ENCODE measurements at places on chromosomes 3 and 15.

- no peak overlapping the region for H3K4me3 ChIP-seq
Observed at GRCh38 chr3:114104414-114104813, 47.9 kb downstream of the QTRT2 start.

DNA sequence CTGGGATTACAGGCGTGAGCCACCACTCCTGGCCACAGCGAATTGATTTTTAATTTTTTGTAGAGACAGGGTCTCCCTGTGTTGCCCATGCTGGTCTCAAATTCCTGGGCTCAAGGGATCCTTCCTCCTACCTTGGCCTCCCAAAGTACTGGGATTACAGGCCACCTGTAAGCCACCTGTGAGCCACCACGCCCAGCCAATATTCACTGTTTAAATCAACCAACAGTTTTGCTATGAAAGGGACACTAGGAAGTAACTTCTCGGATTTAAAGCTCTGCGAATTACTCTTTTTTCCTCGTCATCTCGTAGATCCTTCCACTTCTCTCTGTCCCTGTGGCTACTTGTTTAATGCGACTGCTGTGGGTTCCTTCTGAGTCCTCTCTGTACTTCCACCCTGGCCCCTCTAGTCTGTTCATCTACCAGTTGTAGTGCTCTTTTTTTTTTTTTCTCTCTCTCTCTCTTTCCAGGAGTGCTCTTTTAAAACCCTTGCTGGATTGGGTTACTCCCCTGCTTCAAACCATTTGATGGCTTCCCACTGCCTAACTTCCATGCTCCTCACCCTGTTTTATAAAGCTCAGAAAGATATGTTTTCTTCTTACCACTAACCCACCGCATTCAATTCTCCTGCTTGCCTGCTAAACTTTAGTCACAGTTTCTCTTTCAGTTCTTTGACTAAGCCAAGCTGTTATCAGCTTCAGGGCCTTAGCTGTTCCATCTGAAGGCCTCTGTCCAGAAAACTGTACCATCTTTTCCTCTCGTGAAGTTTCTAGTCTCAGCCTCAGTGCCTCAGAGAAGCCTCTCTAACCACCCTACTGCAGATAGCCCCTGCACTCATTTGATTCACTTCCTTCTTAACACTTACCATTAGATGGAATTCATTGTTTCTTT, 12.4 kb downstream of the RTF1 start:
- H3K36me3 ChIP-seq = peaks cover 13% of the 10 kb centered on the region
- DNase-seq = peak; percentile 44
- no peaks in the 10 kb centered on the region for H3K27me3 ChIP-seq

- no peaks in the 10 kb centered on the region for H3K27me3 ChIP-seq
- no peak overlapping the region for H3K27ac ChIP-seq
- no peaks in the 10 kb centered on the region for H3K4me1 ChIP-seq
- no peak overlapping the region for H3K4me3 ChIP-seq
Observed at GRCh38 chr3:136772709-136773108, 20.5 kb upstream of the STAG1 start.

- no peak for DNase-seq
- no peak overlapping the region for H3K27ac ChIP-seq
- H3K36me3 ChIP-seq = no peaks in the 10 kb centered on the region
Observed at GRCh38 chr15:77905301-77905920, 172.1 kb downstream of the TBC1D2B start.

- peak overlapping the region; percentile 60 for H3K27ac ChIP-seq
- peaks cover 58% of the 10 kb centered on the region for H3K36me3 ChIP-seq
- no peak for DNase-seq
- H3K4me1 ChIP-seq = peaks cover 30% of the 10 kb centered on the region
- H3K4me3 ChIP-seq = no peak overlapping the region
Observed at GRCh38 chr3:39404943-39405686, 1.4 kb upstream of the RPSA start.

- peak; percentile 43 for DNase-seq
- no peaks in the 10 kb centered on the region for H3K27me3 ChIP-seq
- H3K27ac ChIP-seq = peak overlapping the region; percentile 87
- peaks cover 77% of the 10 kb centered on the region for H3K4me1 ChIP-seq
Observed at GRCh38 chr3:10194328-10195071, 29.8 kb downstream of the IRAK2 start.

DNA sequence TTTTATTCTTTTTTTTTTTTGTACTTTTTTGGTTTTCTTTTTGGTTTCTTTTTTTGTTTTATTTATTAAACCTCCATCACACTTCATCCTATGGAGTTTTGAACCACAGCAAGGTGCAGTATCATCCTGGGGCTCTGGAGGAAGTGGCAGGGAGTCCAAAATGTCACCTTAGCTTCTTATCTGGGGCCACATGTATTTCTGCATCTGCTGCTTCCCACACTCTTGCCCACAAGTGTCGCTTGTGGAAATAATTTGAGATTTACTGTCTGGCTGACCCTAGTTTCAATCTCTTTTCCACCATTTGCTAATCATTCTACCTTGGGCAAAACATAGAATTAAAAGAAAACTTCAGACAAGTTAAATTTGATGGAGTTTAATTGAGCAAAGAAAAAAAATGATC, 6.4 kb downstream of the OPA1 start:
- DNase-seq = no peak
- no peaks in the 10 kb centered on the region for H3K27me3 ChIP-seq
- H3K4me3 ChIP-seq = no peak overlapping the region
- H3K4me1 ChIP-seq = peaks cover 36% of the 10 kb centered on the region

GRCh38 chr3:148318240-148318639, 379.5 kb upstream of the AGTR1 start:
- peaks cover 3% of the 10 kb centered on the region for H3K4me1 ChIP-seq
- no peak overlapping the region for H3K4me3 ChIP-seq
- H3K36me3 ChIP-seq = no peaks in the 10 kb centered on the region

- H3K36me3 ChIP-seq = no peaks in the 10 kb centered on the region
- no peak for DNase-seq
- H3K27ac ChIP-seq = peak overlapping the region; percentile 13
- H3K4me1 ChIP-seq = peaks cover 17% of the 10 kb centered on the region
Observed at GRCh38 chr15:90336705-90337141, 15.4 kb upstream of the ZNF774 start.

- H3K4me1 ChIP-seq = peaks cover 10% of the 10 kb centered on the region
- peaks cover 12% of the 10 kb centered on the region for H3K36me3 ChIP-seq
- no peak overlapping the region for H3K27ac ChIP-seq
- DNase-seq = no peak
- no peaks in the 10 kb centered on the region for H3K27me3 ChIP-seq
- H3K4me3 ChIP-seq = no peak overlapping the region
Observed at GRCh38 chr3:11335056-11335608, 62.9 kb downstream of the ATG7 start.

DNA sequence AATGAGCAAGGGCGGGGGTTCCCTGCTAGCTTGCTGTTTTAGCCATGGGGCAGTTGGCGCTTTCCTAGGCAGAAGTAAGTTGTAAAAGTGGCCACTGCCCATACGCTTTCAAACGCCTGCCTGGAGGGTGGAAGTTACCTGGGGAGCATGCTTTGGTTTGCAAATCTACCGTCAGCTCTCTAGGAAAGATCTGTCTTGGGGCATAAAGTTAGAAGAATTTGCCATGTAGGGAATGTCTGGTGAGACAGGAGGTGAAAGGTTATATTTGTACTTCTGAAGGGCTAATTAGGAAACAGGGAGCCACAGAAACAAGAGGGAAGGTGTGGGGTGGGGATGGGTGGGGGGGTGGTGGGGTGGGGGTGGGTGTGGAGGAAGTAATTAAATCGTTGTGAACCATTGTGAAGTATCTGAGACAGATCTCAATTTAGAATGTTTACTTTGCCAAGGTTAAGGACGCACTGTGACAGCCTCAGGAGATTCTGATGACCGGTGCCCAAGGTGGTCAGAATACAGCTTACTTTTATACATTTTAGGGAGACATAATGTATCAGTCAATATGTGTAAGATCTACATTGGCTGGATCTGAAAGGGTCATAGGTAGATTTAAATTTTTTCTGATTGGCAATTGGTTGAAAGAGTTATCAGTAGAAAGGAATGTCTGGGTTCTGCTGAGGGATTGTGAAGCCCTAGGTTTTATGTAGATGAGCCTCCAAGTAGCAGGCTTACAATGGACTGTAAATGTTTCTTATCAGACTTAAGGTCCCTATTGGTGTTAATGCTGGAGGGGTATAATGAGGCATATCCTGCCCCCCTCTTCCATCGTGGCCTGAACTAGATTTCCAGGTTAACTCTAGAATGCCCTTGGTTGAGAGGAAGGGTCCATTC, 62.0 kb upstream of the GCNT3 start:
- H3K27ac ChIP-seq = no peak overlapping the region
- no peak overlapping the region for H3K4me3 ChIP-seq
- H3K27me3 ChIP-seq = peaks cover 11% of the 10 kb centered on the region
- DNase-seq = no peak
- no peaks in the 10 kb centered on the region for H3K4me1 ChIP-seq
- H3K36me3 ChIP-seq = no peaks in the 10 kb centered on the region

DNA sequence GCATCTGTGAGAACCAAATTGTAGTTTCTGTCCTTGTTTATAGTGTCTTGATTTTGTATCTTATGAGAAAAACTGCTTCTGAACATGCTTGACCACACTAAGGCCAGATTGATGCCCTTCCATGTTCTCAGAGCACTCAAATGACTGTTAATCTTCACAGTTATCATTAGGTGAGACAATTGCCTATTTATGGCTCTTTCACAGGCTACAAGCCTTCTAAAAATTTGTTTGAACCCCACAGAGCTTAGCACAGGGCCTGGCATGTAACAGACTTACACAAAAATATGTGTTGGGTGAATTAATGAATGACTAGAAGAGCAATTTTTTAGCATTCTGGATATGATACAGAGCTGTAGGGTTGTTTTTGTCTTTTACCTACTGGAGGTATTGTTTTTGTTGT, 43.1 kb downstream of the BTLA start:
- DNase-seq = no peak
- no peak overlapping the region for H3K4me3 ChIP-seq

GRCh38 chr15:86685263-86685662, 605.6 kb downstream of the AGBL1 start:
- no peak overlapping the region for H3K27ac ChIP-seq
- no peaks in the 10 kb centered on the region for H3K27me3 ChIP-seq
- no peaks in the 10 kb centered on the region for H3K36me3 ChIP-seq
- H3K4me1 ChIP-seq = no peaks in the 10 kb centered on the region
- H3K4me3 ChIP-seq = no peak overlapping the region

DNA sequence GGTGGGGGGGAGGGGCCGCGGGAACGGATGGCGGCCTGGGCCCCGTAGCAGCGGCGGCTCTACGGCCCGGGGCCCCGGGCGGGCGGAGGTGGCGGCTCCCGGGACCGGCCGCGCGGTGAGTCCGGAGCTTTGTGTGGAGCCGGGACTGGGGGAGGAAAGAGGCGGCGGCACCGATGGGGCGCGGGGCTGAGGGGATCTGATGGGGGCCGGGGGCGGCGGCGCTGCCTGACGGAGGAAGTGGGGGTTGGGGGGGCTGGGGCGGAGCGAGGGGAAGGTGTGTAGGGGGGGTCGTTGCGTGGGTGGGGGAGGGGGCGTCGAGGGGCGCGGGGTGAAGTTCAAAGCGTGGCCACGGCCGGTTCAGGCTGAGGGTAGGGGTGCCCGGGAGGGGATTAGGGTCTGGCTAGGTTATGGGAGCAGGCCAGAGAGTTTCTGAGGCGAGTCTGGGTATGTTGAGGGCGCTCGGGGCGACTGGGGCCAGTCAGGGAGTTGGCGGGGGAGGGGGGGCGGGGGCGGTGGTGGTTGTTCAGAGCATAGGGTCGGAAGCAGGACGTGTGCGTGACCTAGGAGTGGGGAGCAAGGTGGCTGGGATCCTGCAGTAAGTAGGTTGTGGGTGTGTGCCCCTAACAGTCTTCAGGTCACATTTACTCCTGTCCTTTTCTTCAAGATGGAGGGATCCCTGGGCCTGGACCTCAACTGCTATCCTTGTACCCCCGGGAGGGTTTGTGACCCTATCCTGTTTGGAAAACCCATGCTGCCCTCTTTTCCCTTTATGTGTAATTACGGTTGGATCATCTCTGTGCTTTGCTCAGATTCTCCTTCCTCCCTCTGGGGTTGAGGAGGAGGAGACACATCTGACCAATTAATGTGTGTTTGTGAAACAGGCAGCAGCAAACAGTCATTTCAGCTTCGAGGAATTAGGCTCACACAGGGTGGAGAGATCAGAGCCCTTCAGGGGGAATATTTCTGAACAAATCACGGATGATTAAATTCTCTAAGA, 644 bp downstream of the ZNF609 start:
- H3K36me3 ChIP-seq = peaks cover 16% of the 10 kb centered on the region
- H3K27ac ChIP-seq = peak overlapping the region; percentile 95
- DNase-seq = peak; percentile 44
- H3K27me3 ChIP-seq = no peaks in the 10 kb centered on the region
- peaks cover 59% of the 10 kb centered on the region for H3K4me1 ChIP-seq

DNA sequence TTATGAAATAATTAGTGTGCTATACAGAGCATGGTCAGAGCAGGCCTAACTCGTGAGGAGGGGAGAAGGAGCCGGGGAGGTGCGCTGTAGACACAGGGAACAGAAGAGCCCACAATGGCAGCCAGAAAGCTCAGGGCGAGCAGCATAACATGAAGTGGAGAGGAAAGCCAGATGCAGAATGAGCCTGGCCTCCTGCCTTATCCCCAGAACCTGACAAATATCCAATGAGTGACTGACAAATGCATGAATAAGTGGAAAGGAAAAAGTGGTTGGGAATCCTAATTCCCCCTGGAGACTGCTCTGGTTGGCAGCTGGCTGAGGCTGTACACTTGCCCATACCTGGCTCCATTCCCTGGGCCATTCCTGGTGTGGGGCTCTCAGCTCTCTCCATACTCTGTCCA, 9.2 kb upstream of the MST1R start:
- H3K4me1 ChIP-seq = no peaks in the 10 kb centered on the region
- H3K27me3 ChIP-seq = no peaks in the 10 kb centered on the region
- H3K36me3 ChIP-seq = peaks cover 13% of the 10 kb centered on the region
- H3K4me3 ChIP-seq = no peak overlapping the region
- DNase-seq = no peak

DNA sequence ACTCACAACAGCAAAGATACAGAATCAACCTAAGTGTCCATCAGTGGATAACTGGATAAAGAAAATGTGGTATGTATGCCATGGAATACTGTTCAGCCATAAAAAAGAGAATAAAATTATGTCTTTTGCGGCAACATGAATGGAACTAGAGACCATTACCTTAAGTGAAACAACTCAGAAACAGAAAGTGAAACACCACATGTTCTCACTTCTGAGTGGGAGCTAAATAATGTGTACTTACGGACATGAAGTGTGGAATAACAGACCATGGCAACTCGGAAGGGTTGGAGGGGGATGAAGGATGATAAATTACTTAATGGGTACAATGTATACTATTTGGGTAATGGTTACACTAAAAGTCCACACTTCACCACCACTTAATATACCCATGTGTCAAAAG, 600.6 kb downstream of the MAGI1 start:
- H3K4me3 ChIP-seq = no peak overlapping the region
- no peaks in the 10 kb centered on the region for H3K36me3 ChIP-seq
- H3K4me1 ChIP-seq = no peaks in the 10 kb centered on the region
- H3K27me3 ChIP-seq = no peaks in the 10 kb centered on the region
- no peak for DNase-seq

DNA sequence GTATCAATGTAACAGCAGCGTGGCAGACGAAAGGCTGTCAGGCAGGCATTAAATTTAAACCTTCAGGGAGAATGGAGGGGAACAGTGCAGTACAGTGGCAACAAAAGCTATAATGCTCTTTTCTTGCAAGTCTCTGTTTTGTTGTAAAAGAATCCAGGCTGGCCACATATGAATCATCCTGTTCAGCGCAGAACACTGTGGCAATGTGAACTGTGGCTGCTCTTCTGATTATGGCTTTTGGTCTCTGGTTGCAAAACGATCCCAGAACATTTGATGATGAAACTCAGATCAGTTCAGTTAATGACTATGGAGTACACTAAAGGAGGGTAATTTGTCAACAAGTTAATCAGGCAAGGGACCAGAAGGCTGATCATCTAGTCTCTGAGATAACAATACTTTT, 219.7 kb upstream of the SGO1 start:
- H3K27ac ChIP-seq = no peak overlapping the region
- H3K4me1 ChIP-seq = no peaks in the 10 kb centered on the region
- no peak for DNase-seq
- H3K27me3 ChIP-seq = no peaks in the 10 kb centered on the region

Measured in T-helper 2 cell treated with Interferon-gamma antibody and Interleukin-4, amounts not matched to agents 5 μg/mL and 100 μg/mL, for 36 hours (primary cell).